ENCODE measurements at places on chromosomes 2 and 18.
A peak's percentile ranks its signal among the peaks of the same experiment; 100 is the strongest.

DNA sequence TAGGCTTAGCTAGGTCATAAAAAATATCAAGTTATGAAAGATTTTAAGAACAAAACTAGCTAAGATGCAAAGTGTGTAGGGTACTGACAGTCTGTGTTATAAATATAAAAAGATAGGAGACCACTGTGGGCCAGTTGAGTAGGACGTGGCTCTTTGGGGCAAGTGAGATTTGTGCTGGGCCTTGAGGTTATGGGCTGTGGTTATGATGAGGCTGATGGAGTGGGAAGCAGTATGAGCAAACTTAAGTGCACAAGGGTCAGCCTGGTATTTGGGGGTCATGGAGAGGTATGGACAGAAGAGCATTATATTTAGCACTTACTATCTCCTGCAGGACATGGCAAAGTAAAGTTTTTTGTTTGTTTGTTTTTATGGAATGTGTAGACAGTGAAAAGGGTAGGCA is 70.1 kb downstream of the SETBP1 start:
- no peak for DNase-seq

GRCh38 chr2:109255654-109256053 is 126.6 kb downstream of the SH3RF3 start:
- DNase-seq = no peak

DNA sequence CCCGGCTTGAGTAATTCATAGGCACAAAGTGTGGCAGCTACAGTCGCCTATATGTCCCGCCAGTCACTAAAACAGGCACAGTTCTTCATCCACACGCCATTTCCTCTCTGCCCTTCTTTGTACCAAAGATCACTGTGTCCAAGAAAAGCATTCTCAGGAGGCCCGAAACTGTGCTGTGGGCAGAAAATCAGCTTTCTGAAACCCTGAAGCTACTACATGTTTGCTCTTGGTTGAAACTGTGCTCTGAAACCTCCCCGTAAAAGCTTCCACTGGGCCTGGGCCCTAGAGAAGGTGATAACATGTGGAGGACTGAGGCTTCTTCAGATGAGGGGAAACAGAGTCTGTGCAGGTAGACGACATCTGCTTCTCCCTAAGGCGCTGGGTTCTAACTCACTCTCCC is 75.6 kb upstream of the ID2 start:
- no peak for DNase-seq

DNA sequence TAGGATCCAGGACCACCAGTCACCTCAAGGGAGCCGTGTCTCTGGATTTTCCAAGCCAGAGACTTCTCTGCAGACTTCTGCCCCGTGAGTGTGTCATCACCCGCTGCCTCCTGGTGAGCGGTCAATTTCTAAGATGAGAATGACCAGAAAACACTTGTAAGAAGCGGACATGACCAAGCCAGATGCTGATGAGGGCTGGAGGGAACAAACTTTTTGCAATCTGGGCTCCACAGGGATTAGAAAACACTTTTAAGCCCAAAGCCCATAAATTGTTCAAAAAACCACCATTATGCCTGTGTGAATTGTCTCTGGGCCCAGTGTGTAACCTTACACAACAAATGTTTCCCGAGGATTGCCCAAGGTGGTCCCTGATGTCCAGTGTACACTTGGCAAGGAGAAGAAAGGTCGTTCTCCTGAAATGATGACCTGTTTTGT is 5.3 kb upstream of the NPPC start:
- DNase-seq = no peak

- no peak for DNase-seq
Observed at GRCh38 chr18:23827681-23828080, 138.4 kb downstream of the LAMA3 start.

DNA sequence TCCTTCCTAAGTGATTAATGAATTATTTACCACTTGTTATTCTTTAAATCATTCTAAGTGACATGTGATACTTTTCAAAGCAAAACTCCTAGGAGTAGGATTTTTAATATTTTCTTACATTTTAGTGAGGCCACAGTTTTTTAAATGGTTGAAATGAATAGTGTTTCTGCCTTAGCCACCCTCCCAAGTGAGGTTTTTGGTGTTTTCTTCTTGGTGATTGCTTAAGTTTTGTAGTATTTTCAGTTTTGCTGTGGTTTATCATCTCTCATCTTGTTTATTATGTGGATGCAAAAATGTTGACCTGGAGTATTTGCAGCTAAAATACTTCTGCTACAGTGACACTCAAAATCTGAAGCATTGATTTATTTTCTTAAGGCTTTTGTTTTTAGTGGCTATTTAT is 9.8 kb downstream of the AFTPH start:
- no peak for DNase-seq

GRCh38 chr2:151916632-151917031 is 88.4 kb upstream of the ARL5A start:
- no peak for DNase-seq

DNA sequence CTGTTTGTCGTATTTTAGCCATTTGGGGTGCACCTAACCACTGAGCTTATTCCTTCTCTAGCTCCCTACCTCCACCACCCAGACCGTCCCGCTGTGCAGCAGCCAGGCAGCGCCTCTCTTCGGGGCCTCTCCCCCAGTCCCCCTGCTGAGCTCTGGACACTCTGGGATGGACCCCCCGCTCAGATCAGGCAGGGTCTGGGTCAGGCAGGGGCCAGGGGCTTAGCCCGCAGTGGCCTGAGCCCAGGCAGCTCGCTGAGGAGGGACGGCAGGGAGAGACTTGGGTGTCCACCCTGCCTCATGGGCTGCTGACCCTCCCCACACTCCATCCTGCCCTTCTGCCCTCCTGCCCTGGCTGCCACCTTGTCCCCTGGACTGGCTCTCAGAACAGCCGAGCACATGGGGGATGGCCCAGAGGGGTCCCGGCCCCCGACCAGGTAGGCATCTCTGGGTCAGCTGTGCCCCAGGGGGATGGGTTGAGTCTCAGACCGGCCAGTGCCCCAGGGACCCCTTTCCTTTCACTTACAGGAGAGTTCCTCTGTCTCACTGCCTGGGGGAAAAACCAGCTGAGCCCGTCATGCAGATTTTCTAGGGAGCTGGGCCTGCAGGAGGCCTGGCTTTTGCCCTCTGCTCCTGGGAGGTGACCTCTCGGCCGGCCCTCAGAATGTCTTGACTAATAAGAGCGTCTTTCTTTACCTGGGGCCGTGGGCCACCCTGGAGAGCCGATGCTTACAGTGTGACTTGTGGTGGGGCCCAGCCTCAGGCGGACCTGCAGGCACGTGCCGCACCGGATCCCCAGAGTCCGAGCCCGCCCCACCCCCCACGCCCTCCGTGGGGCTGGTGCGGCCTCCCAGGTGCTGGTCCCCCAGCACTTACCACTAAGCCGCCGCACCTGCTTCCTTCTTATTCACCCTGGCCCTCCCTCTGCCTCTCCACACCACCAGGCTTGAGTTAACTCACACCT is 22.8 kb upstream of the PXDN start:
- DNase-seq = no peak

DNA sequence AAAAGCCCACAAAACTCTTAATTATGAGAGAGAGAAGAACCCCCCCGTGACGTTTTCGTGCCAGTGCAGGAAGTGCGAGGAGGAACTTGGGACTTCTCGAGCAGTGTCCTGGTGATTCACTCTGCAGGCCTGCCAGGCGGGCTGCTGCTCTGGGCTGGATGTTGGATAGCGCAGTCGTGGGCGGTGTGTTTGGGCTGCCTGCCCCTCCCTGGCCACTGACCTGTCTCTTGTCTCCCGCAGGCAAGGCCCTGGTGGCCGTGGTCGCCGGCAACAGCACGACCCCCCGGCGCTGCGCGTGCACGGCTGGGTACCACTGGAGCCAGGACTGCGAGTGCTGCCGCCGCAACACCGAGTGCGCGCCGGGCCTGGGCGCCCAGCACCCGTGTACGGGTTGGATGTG is 29.0 kb downstream of the TNFRSF11A start:
- no peak for DNase-seq

DNA sequence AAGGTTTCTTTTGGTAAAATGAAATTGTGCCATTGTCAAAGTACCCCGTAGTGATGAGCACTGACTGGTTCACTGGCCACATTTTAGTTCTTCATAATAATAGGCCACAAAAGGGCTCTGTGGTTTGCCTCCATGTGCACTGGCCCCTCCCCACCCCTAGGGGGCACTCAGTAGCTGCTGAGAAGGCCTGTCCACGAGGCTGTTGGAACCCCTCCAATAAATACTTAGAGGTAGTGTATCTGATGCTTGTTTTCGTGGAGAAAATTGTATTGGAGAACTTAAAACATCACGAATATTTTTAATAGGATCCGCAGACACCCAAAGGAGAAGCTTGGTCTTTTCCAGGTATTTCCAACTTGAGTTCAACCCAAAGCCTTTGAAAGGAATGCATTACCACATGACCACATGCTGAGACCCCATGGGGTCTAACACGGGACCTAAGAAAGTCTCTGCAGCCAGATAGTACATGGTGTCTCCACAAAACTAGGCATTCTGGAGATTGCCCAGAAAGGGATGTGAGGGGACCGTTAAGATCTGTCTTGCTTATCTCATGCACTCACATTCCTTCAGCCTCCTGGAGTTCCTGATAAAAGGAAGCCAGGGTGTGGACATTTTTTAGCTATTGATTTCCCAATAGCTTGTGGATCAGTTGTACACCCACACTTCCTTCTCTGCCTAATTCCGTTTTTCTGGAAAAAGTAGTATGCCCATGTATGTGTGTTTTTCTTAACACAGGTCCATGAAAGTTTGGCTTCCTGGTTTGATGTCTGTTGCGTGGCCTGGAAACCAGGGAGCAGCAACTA is 28.5 kb upstream of the NOSTRIN start:
- peak; percentile 95 for DNase-seq

All from mesendoderm (in vitro differentiated cells).